NCI-H2171 treated with DMSO at 0.1 percent for 48 hours (cell line): ENCODE measurements at places on chromosomes 12 and 14.

GRCh38 chr12:66905201-66905600, 226.3 kb upstream of the GRIP1 start:
- no peak for DNase-seq

DNA sequence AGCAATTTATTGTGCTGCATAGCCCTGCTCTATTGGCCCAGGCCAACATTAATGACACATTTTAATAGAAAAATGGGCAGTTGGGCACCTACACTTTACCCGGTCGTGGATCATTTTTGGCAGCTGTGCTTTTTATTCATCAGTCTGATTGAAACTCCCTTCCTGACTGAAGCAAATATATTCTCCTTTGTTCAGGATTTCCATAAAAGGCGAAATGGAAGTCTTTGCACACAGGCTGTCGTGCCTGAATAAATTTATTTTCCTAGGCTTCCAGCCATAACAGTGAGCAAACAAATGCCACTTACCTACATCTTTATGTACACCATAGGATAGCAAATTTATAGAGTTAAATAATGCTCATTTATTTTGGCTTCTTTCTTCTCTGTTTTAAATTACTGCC, 480.7 kb upstream of the DCN start:
- DNase-seq: no peak

GRCh38 chr12:56126732-56127239, 1.3 kb upstream of the ESYT1 start:
- peak; percentile 7 for DNase-seq

GRCh38 chr14:32059702-32060101, 17.4 kb upstream of the ARHGAP5 start:
- DNase-seq: no peak

GRCh38 chr14:99532310-99532709, 51.1 kb downstream of the CCNK start:
- no peak for DNase-seq

DNA sequence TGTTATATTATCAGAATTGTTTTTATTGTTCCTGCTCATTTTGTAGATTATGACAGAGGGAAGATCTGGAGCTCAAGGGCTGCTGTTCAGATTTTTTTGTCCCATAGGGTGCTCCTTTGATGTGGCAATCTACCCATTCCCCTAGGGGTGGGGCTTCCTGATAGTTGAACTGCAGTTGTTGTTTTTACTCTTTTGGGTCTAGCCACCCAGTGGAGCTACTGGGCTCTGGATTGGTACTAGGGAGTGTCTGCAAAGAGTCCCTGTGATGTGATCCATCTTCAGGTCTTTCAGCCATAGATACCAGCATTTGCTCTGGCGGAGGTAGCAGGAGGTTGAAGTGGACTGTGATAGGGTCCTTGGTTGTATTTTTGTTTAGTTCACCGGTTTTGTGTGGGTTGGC, 57.9 kb upstream of the SLCO1B1 start:
- no peak for DNase-seq

- no peak for DNase-seq
Measured at GRCh38 chr12:12987421-12987820, 12.6 kb downstream of the HEBP1 start.

GRCh38 chr12:4276524-4277204, 3.1 kb downstream of the CCND2 start:
- DNase-seq: peak; percentile 96

DNA sequence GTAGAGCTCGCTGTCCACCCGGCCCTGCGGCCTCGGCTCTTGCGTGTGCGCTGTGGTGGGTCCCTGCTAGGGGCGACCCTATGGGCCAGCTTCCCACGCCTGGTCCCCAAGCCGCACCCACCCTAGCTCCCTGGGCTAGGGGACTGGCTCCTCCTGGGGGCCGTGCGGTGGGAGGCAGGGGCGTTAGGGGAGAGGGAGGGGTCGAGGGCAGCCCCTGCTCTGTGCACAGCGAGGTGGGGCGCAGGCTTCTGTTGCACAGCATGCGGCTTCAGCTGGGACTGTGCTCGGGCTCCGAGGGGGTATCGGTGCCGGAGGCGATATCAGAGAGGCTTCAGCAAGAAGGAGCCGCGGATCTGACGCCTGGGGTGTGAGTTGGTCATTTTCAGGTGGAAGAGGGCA, 86.1 kb downstream of the ALG10 start:
- no peak for DNase-seq

- no peak for DNase-seq
Measured at GRCh38 chr12:67288561-67288960, 19.4 kb downstream of the CAND1 start.

DNA sequence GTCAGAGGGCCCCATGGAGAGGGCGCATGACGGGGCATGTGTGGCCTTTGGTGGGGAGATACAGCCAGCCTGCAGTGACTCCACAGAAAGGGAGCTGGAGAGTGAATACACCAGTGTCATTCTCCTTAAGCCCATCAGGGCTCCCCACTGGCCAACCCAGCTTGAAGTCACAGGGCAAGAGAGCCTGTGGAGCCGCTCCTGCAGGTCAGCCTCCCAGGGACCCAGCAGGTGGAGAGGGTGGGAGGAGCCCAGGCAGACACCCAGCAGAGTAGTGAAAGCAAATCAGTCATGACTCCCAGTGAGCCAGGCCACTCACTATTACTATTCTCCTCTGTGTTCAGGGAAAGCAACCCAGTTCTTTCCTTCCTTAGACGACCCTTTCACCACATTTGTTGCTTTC, 110.0 kb upstream of the CPM start:
- DNase-seq: no peak

DNA sequence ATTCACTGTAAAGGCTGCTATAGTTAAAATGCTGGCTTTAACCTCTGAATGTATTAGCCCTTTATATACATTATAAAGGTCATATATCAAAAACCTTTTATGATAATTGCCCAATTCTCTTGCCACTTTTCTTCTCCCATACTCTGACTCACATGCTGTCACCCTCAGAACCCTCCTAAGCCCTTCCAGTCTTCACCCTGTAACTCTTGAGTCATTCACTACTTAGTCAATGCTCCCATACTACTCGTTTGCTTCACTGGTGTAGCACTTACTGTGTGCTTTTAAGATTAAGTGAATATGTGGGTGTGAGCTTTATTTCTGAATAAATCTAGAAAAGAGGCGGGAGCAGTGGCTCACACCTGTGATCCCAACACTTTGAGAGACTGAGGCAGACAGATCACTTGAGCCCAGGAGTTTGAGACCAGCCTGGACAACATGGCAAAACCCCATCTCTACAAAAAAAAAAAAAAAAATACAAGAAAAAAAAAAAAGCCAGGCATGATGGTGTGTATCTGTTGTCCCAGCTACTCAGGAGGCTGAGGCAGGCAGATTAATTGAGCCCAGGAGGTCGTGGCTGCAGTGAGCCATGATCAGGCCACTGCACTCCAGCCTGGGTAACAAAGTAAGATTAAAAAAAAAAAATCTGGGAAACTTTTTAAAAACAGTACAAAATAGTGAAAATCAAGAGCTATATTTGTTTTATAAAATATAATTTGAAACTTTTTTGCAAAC, 37.6 kb downstream of the SPATA7 start:
- DNase-seq: no peak

DNA sequence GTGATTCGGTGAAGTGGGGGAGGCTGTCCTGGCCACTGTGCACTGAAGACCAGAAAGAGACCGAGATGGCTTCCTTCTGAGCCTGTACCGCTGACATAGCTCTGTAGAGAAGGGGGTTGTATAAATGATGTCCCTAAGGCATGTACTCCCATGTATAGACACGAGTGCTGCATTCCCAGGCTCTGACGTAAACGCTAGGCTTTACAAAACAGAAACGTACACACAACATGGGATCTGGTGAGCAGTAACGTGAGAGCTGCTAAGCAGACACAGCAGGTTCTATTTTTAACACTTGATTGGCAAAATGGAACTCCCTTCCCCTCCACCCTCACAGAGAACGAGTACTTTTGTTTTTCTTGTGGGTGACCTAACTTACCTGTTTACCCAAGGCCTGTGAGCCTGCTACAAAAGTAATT, 35.9 kb downstream of the ACADS start:
- peak; percentile 39 for DNase-seq

GRCh38 chr12:115349711-115350110, 665.7 kb upstream of the TBX3 start:
- DNase-seq: no peak

GRCh38 chr14:99508896-99509629, 27.9 kb downstream of the CCNK start:
- no peak for DNase-seq

DNA sequence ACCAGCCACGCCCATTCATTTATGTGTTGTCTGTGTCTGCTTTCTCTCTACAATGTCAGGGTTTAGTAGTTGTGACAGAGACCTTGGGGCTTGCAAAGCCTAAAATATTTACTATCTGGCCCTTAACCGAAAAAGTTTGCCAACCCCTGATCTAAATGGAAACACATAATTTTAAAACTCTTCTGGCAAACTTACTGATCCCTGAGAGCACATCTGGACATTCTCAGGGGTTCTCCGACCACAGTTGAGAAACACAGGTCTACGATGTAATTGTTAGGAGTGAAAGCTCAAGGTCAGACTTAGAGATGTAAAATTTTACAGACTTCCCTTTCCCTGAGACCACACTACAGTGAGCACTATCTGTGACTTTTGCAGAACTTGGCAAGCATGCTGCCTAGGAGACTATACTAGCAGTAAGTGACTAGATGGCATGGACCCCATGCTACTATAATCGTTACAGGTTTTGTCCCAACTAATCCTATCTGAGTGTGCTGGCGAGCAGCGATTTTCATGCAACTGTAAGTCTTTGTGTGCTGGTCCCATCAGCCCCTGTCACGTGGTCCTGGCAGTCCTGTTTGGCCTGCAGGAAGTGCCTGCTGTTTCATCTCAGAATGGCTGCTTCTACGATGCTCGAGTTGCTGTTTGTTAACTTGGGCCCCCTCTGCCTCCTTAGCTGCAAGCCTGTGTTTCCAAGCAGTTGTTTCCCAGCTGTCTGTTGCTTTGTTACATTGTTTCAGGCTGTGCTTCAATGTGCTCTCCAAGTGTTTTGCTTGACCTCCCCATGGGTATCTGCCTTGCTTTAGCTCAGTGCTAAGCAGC, 21.6 kb downstream of the TMTC2 start:
- no peak for DNase-seq

GRCh38 chr14:100432652-100433427, 109.7 kb downstream of the SLC25A47 start:
- no peak for DNase-seq

DNA sequence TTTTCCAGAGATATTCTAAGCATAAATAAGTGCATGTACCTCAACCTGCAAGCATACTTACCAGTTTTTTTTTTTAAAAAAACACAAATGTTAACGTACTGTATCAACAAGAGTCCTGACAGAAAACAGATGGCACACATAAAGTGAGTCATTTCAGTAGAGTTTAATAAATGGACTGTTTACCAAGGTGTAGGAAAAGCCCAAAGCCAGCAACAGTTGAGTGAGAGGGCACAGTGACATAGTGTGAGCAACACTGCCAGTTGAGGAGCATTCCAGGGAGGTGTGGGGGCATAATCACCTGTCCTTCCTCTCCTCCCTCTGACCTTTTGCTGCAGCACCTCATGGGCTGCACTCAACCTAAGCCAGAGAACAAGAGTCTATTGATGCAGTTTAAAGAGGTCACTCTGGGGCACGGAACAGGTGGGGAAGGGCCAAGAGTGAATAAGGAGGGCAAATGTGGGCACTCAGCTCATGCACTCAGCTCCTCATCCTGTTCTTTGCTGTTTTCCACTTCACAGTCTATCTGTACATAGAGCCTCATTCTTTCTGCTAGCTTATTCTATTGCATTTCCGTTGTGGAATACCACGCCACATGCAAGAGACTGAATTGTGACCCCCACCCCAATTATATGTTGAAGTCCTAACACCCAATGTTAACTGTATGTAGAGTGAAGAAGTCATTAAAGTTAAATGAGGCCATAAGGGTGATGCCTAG, 29.3 kb downstream of the DHRS2 start:
- DNase-seq: peak; percentile 63
